ENCODE measurements at places on chromosomes 2 and 18. TPM values are rescaled to one million over a fixed set of nuclear protein-coding genes. Genes with fewer than 3 reads are reported as not detected.
A peak's percentile ranks its signal among the peaks of the same experiment; 100 is the strongest.

GRCh38 chr2:120279708-120280107 lies 27.1 kb downstream of the RALB start:
- H3K4me1 ChIP-seq: no peaks in the 10 kb centered on the region
- DNase-seq: no peak
- H3K4me3 ChIP-seq: no peak overlapping the region
- peaks cover 19% of the 10 kb centered on the region for H3K36me3 ChIP-seq

DNA sequence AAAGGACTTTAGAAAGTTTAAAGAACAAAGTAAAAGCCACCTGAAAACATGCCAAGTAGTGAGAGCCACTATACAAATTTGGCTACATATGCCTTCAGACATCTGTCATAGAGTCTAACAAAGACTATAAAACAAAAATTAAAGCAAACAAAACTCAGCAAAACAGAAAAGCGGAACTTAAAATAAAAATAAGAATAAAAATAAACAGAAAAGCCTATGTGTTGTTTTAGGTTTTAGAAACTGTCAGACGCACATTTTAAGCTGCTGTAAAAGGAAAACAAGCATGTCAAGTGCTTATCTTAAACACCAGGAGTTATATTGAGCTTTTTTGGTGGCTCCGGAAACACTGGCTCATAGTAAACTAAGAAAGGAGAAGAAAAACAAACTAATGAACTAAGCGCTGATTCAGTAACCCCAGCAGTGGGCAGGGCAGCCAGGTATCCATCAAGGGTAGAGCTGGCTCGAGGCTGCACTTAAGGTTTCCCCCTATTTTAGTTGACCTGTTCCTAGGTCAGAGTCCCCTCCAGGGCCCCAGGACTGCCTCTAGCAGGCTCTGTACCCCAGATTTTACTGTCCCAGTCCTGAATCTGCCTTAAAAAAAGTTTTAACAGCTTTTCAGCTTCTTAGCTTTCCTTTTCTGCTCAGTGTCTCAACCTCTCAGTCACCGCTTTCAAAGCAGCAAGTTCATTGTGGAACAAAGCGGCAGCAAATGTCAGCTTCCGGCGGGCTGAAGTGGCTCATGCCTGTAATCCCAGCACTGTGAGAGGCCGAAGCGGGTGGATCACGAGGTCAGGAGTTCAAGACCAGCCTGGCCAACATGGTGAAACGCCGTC lies 15.4 kb upstream of the RMC1 start:
- DNase-seq: no peak
- H3K4me3 ChIP-seq: no peak overlapping the region
- no peaks in the 10 kb centered on the region for H3K27me3 ChIP-seq

DNA sequence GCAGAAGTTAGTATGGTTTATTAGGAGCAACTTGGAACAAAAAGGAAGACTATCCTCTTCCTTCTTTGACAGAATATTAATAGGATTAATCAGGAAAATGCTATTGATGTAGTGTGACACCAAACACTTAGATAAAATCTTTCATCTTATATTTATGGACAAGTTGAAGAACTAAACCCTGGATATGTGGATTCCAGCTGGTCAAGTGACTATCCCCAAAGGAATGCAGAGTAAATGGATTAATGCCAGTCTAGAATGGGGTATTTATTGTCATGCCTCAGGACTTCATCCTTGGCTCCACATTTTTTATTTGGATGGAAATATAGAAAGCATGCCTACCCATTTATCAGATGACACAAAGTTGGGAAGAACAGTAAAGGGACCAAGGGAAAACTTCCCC lies 124.0 kb upstream of the TTC39C start:
- DNase-seq: peak; percentile 36
- no peaks in the 10 kb centered on the region for H3K27me3 ChIP-seq
- no peak overlapping the region for H3K27ac ChIP-seq
- H3K4me1 ChIP-seq: no peaks in the 10 kb centered on the region

DNA sequence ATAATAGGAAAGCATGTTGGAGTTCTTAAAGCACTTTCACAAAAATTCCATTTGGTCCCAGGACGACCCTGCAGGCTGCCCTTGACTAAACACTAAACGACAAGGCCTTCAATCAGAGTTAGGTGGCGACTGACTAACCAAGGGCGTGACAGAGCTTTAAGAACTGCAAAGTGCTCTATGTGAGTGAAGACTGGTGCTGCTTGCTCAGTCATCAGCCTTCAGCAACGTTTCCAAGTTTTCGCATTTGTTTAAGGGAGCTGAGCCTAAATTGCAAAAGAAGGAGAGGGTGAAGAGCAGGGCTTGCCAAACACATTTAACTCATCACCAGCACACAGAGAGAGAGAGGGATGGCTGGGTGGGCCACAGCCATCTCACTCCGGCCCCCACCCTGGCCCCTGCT lies 204.7 kb upstream of the PID1 start:
- DNase-seq: no peak
- no peak overlapping the region for H3K27ac ChIP-seq
- H3K4me1 ChIP-seq: no peaks in the 10 kb centered on the region
- no peaks in the 10 kb centered on the region for H3K27me3 ChIP-seq

GRCh38 chr18:51398104-51398503 lies 200.6 kb upstream of the MEX3C start:
- no peak for DNase-seq
- no peaks in the 10 kb centered on the region for H3K4me1 ChIP-seq
- H3K36me3 ChIP-seq: no peaks in the 10 kb centered on the region
- H3K4me3 ChIP-seq: no peak overlapping the region
- no peaks in the 10 kb centered on the region for H3K27me3 ChIP-seq

DNA sequence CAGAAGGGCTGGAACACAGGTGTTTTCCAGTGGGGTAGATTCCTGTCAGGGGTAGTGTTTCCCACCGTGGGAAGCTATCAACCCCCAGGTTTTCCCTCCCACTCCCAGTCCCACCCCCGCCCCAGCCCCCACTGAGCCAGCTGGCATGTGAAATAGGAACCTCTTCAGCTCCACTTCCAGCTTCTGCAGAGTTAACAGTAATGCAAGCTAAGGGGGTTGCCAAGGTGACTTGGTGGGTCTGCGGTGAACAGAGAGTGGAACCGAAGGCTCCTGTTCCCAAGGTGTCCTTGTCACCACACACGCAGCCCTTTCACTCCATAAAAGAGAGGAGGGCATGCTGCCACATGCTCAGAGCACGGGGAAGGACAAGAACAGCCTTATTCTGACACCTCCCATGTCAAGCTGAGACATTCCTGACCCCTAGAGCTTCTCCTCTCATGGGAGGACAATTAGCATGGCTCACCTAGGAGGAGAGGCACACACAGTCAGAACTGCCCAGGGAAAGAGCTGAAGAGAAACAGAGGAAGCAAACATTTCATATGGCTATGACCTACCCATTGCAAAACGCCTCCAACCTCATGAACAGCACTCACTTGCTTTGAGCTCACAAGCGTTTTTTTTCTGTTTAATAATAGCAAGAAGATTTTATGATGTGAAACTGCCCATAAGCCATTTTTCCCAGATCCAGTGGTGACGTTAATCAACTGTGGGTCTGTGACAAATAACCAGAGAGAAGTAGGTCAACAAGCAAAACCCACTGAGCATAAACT lies 39.8 kb upstream of the TBC1D8 start:
- peaks cover 9% of the 10 kb centered on the region for H3K4me1 ChIP-seq
- no peaks in the 10 kb centered on the region for H3K36me3 ChIP-seq
- DNase-seq: no peak
- H3K27me3 ChIP-seq: no peaks in the 10 kb centered on the region
- no peak overlapping the region for H3K4me3 ChIP-seq

DNA sequence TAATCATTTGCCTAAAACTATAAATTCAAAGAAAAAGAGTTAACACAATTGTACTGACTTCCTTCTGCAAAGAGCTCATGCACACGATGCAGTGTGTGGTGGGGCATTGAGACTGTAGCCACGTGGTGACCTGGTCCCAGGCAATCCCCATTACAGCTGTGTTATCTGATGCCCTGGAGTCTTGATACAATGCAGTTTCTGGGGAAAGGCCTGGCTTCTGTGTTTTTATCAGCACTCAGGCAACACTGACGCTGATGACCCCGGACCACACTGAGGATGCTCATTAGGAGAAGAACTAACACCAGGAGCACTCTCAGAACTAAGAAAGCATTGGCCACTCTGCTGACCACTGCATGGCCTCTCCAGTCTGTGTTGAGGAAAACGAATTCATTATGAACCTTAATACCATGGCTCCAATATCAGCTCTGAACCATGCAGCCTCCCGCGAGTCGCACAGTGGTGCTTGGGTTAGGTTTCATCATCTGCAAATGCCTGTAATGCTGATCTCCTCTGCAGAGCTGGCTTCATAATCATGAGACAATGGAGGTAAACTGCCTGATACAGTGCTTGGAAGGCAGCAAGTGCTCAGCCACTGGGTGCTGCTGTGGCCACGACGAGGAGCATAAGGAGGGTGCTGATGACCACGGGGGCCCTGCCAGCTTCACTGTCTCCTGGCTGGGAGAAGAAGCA lies 218.5 kb downstream of the MYT1L start:
- H3K4me3 ChIP-seq: no peak overlapping the region
- DNase-seq: no peak
- no peaks in the 10 kb centered on the region for H3K36me3 ChIP-seq
- peaks cover 77% of the 10 kb centered on the region for H3K27me3 ChIP-seq
- no peak overlapping the region for H3K27ac ChIP-seq

DNA sequence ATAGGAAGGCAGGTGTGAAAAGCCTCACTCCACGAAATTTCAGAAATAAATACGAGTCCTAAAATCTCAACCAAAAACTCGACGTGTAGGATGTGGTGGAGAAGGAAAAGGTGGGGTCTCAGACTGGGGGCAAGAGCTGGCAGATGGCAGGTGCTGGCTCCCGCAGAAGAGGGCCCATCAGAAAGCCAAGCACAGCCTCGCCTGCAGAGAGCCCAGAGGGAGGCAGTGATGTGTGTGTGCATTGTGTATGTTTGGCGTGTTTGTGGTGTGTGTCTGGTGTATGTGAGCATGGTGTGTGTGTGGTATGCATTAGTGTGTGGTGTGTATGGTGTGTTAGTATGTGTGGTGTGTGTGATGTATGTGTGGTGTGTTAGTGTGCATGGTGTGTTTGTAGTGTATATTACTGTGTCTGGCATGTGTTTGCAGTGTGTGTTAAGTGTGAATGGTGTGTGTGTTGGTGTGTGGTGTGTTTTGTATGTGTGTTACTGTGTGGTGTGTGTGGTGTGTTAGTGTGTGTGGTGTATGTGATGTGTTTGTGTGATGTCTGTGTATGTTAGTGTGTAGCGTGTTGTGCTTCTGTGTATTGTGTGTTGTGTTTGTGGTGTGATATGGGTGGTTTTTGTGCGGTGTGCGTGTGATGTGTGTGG lies 116.5 kb downstream of the FAM168B start:
- H3K4me3 ChIP-seq: no peak overlapping the region
- DNase-seq: no peak
- H3K27me3 ChIP-seq: no peaks in the 10 kb centered on the region
- H3K27ac ChIP-seq: no peak overlapping the region

GRCh38 chr2:71043531-71044407 lies 24.7 kb upstream of the NAGK start:
- peaks cover 21% of the 10 kb centered on the region for H3K4me1 ChIP-seq
- DNase-seq: no peak

GRCh38 chr2:170224692-170225294 lies 46.8 kb downstream of the MYO3B start:
- H3K27ac ChIP-seq: no peak overlapping the region
- no peaks in the 10 kb centered on the region for H3K27me3 ChIP-seq
- H3K36me3 ChIP-seq: no peaks in the 10 kb centered on the region
- H3K4me1 ChIP-seq: 0 out of 2 replicates have a peak, but pooled peaks cover 4% of the 10 kb centered on the region

DNA sequence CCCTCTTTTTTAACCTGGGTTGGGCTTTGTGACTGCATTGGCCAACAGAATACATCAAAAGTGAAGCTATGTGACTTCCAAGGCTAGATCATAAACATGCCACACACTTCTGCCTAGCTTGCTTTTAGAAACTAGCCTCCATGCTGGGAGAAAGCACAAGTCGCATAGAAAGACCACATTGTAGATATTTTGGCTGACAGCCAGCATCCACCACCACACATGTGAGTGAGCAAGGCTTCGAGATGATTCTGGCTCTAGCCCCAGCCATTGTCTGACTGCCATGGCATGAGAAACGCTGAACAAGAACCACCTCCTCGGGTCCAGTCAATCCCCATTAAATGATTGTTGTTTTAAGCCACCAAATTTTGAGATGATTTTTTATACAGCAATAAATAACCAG lies 66.8 kb upstream of the STPG4 start:
- DNase-seq: no peak
- no peaks in the 10 kb centered on the region for H3K27me3 ChIP-seq
- H3K4me1 ChIP-seq: peaks cover 53% of the 10 kb centered on the region
- H3K4me3 ChIP-seq: no peak overlapping the region
- no peak overlapping the region for H3K27ac ChIP-seq

GRCh38 chr18:5496305-5496704 lies 47.5 kb downstream of the EPB41L3 start:
- H3K4me1 ChIP-seq: no peaks in the 10 kb centered on the region
- no peak overlapping the region for H3K27ac ChIP-seq
- no peak for DNase-seq
- no peaks in the 10 kb centered on the region for H3K36me3 ChIP-seq
- H3K27me3 ChIP-seq: 0 out of 2 replicates have a peak, but pooled peaks cover under 1% of the 10 kb centered on the region

- H3K36me3 ChIP-seq: no peaks in the 10 kb centered on the region
- no peaks in the 10 kb centered on the region for H3K27me3 ChIP-seq
- no peak overlapping the region for H3K27ac ChIP-seq
- no peak for DNase-seq
- no peaks in the 10 kb centered on the region for H3K4me1 ChIP-seq
- no peak overlapping the region for H3K4me3 ChIP-seq
Observed at GRCh38 chr2:151344906-151345305, 12.5 kb upstream of the TNFAIP6 start.

The ALPP gene
- 47.5 TPM for total RNA-seq

The PTPRN gene
- total RNA-seq: not detected

The HTRA2 gene
- 23.2 TPM for total RNA-seq

The UGT1A1 gene
- 64.8 TPM for total RNA-seq

The ADGRF3 gene
- total RNA-seq: 0.48 TPM

The SULT1C4 gene
- not detected for total RNA-seq

The GREB1 gene
- total RNA-seq: 0.20 TPM

The MC2R gene
- not detected for total RNA-seq
